ENCODE measurements at places on chromosomes 3 and 15.

GRCh38 chr3:126216416-126216815 lies 36.0 kb upstream of the ALDH1L1 start:
- DNase-seq = no peak

GRCh38 chr3:43854916-43855315 lies 164.2 kb downstream of the ABHD5 start:
- DNase-seq = no peak

DNA sequence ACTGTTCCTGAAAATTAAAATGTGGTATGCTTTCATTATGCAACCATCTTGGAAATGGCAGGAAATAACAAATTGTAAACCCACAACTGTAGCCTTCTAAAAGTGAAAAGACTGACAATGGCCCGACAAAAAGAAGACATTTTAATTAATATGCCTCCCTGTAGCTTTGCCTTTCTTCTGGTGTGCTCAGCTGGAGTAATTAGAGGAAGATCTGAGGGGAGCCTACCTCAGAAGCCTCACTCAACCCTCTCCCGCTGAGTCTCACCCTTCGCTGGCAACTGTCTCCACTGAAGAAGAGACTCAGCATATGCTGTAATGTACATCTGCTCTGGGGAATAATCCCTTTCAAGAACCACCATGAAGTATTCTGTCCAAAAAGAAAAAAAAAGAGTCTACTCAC lies 104.7 kb upstream of the SETMAR start:
- DNase-seq = no peak

DNA sequence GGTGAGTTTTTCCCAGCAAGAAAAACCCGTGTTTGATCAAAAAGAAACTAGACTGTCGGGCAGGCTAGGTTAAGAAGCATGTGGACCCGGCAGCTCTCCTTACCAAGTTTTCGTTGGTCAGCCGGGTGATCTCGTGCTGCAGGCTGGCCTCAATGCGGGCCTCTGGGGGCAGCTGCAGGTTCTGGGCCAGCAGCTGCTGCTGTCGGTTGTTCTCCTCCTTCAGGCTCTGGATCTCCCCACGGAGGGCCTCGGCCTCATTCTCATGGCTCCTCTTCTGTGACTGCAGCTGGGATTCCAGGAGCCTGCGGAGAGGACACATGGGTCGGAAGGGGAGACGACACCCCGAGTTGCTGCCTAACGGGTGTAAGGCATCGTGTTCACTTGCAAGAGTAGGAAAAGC lies 44.5 kb upstream of the MYO5C start:
- DNase-seq = no peak

DNA sequence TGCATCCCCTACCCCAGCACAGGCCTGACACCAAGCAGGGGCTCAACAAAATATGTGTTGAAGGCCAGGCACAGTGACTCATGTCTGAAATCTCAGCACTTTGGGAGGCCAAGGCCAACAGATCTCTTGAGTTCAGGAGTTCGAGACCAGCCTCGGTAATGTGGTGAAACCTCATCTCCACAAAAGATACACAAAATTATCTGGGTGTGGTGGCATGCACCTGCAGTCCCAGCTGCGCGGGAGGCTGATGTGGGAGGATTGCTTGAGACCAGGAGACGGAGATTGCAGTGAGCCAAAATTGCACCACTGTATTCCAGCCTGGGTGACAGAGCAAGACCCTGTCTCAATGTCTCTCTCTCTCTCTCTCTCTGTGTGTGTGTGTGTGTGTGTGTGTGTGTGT lies 30.7 kb upstream of the CYP11A1 start:
- no peak for DNase-seq

GRCh38 chr3:13285007-13285567 lies 135.0 kb downstream of the NUP210 start:
- DNase-seq = no peak

DNA sequence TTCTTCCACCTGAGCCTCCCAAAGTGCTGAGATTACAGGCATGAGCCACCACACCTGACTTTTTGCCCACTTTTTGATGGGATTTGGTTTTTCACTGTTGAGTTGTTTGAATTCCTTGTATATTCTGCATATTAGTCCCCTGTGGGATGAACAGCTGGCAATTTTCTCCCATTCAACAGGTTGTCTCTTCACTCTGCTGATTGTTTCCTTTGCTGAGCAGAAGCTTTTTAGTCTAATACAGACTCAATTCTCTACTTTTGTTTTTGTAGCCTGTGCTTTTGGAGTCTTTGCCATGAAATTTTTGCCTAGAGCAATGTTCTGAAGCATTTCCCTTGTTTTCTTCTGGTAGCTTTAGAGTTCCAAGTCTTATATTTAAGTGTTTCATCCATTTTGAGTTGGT lies 62.7 kb upstream of the MFGE8 start:
- DNase-seq = no peak

GRCh38 chr15:48898032-48898431 lies 20.1 kb downstream of the EID1 start:
- DNase-seq = no peak

DNA sequence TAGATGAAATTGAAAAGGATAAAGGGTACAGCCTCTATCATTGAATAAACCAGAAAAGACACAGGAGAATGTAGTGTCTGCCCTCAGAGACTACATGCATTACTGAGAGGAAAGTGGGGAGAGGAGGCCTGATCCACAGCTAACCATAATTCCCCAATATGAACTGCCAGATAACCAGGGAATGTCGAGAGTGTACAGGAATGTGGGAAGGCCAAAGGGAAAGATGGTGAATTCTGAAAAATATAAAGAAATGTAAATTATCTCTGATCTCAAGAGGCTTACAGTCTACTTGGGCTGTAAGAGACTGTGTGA lies 22.3 kb downstream of the MYO1E start:
- DNase-seq = no peak

- no peak for DNase-seq
Measured at GRCh38 chr15:48493763-48494225, 151.7 kb downstream of the FBN1 start.

DNA sequence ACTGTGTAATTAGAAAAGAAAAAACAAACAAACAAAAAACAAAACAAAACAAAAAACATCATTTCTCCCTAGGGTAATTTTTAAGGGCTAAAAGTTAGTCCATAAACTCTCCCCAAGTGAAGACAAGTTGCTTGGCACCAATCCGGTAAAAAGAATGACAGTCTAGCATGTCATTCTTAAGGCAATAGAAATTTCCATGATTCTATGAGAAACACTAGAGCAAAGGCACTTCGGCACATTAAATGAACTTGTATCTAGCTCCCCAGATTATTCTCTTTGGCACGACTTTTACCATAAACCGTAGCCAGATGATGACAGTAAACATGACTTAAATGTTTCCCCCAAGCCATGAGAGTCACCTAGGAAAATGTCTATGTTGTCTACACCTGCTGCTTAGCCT lies 10.1 kb downstream of the COL8A1 start:
- no peak for DNase-seq

GRCh38 chr3:10892622-10893021 lies 76.6 kb downstream of the SLC6A11 start:
- no peak for DNase-seq

DNA sequence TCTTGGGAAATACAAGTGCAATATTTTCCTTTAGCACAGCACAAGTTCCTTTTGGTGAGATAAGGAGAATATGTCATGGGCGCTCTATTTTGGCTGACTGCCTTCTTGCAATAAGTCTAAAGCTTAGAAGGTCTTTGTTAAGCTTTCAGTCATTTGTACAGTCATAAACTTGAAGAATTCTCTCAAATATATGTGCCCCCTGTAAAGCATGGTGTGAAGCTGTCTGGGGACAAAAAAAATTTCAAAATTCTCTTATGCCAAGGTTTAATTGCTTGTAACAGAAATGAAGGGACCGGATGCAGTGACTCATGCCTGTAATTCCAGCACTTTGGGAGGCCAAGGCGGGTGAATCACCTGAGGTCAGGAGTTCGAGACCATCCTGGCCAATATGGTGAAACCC lies 21.7 kb upstream of the ARID3B start:
- no peak for DNase-seq

DNA sequence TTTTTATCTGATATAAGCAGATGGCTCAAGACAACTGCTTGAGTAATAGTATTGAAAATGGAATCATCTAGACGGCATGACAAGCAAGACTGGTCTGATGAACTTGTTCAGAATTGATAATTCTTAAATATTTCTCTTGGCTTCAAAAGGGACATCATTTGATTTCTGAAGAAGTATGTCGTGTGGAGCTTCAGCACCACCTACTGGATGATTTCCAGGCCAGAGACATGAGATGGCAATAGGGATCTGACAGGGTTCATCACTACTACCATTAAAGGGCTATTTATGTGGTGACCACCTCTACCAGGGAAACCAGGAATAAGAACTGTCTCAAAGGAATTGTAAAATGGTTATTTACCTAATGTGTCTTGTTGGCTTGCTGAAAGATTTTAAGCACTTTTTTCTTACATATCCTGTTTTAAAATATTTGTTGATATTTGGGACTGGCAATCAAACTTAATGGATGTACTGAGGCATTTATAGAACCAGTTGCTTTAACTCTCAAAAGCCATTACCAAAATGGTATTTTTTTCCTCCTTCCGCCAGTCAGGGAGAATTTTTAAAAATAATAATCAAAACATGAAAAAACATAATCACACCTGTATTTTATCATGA lies 99.5 kb upstream of the FAM98B start:
- no peak for DNase-seq

DNA sequence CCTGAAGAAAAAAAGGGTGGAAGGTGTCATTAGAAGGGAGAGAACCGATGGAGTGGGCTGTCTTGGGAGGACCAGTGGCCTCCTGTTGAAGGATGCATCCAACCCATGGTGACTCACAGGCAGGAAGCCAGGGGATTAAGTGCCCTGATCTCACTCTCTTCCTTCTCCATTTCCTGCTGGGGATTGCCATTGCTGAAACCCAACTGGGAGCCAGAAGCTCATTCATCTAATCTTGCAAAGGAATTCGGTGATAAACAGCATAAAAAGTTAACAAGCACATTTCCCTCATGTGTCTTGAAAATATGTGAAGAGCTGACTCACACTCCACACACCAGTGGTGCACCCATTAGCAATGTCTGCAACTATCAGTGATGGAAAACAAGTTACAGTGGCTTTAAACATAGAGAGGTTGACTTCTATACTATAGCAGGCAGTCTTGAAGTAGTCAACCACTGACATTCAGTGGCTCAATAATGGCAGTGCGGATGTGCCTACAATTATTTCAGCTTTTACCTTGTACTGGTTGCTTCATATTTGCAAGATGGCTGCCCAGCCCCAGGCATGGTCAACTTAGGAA lies 12.8 kb upstream of the CSRNP1 start:
- DNase-seq = no peak

GRCh38 chr3:74423867-74424266 lies 190.6 kb downstream of the CNTN3 start:
- no peak for DNase-seq

- no peak for DNase-seq
Measured at GRCh38 chr15:44015545-44016305, 179.3 kb downstream of the FRMD5 start.

- no peak for DNase-seq
Measured at GRCh38 chr3:128217702-128218547, 64.6 kb downstream of the EEFSEC start.

DNA sequence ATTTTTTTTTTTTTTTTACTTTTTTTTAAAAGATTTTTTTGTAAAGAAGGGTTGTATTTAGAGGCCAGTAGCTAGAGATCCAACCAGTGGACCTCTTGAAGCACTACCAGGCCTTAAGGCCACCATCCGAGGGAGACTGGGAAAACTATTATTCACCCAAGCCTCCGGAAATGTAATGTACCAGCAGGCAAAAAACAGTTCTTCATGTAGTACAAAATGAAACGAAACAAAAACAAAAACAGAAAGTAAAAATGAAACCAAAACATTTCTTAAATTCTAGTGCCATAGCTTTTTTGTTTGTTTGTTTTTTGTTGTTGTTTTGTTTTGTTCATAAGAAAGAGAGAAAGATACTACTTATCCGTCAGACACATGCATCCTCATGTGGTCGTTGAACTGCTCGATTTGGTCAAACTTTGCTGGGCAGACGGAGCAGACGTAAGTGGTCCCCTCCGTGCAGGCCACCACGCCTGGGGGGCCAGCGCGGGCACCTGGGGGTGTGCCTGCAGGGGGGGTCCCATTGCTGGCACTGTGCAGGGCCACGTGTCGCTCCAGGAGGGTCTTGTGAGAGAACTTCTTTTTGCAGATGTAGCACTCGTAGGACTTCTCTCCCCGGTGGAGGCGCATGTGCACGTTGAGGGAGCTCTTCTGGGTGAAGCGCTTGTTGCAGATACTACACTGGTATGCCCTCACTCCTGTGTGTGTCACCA lies 45.0 kb downstream of the TIGIT start:
- DNase-seq = no peak

- DNase-seq = no peak
Measured at GRCh38 chr3:168094877-168095610, 680 bp downstream of the GOLIM4 start.

DNA sequence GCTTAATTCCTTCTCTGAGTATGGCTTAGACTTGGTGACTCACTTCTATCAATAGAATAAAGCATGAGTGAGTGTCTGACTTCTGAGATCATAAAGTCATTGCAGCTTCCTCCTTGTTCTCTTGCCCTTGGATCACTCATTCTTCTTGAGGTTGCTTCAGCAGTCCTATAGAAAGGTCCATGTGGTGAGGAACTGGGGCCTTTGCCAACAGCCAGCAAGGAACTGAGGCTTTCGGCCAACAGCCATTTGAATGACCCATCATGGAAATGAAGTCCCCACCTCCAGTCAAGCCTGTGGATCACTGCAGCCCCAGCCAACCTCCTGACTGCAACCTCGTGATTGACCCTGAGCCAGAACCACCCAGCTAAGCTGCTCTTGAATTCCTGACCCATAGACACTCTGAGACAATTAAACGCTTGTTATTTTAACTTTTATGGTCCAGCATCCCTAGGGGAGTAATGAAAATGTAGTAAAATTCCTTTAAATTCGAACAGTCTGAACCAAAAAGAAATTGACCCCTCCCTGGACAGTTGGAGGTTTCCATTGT lies 84.5 kb downstream of the WDR76 start:
- DNase-seq = no peak

GRCh38 chr3:179622023-179622422 lies 17.4 kb downstream of the NDUFB5 start:
- no peak for DNase-seq

GRCh38 chr15:88535100-88535499 lies 11.4 kb downstream of the DET1 start:
- no peak for DNase-seq

GRCh38 chr3:125142420-125142778 lies 70.1 kb downstream of the SLC12A8 start:
- no peak for DNase-seq

DNA sequence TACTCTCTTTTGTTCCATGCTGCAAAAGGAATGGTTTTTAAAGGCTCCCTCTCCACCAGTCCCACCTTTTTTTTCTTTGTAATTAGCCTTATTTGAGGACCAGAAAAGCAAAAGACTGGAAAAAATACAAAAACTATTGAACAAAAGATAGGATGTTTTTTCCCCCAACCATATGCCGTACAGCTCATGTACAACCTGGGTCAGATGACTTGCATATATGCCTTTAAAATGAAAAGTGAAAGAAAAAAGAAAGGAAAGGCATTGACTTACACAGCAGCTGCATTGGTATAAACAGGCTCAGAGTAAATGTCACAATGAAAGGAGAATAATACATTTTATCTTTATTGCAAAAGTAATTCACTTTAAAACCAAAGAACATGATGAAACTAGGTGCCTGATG lies 69.5 kb upstream of the CMC1 start:
- no peak for DNase-seq
